ENCODE measurements at places on chromosomes 11 and 22.

DNA sequence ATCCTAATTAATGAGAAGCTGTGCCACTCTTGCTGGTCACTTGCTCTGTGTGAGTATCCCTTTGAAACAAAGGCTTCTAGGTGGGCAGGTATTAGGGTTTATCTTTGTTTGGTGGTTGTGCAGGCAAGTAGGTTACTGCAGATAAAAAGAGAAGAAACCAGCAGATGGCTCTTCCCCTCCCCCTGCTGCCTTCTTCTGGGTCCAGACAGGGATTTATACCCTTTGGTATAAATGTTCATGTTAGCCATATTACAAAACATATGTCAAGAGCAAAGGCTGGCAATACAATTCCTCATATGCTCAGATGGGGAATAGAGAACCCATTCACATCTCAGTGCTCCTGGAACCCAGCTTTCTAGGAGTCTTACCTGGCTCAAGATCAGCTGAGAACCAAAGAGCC is 109.9 kb downstream of the NAV2 start:
- no peak for DNase-seq

- no peak for DNase-seq
Observed at GRCh38 chr11:26326793-26327400, 5.0 kb upstream of the ANO3 start.

- DNase-seq, result peak; percentile 41
Observed at GRCh38 chr11:3709977-3710376, 38.8 kb upstream of the CHRNA10 start.

DNA sequence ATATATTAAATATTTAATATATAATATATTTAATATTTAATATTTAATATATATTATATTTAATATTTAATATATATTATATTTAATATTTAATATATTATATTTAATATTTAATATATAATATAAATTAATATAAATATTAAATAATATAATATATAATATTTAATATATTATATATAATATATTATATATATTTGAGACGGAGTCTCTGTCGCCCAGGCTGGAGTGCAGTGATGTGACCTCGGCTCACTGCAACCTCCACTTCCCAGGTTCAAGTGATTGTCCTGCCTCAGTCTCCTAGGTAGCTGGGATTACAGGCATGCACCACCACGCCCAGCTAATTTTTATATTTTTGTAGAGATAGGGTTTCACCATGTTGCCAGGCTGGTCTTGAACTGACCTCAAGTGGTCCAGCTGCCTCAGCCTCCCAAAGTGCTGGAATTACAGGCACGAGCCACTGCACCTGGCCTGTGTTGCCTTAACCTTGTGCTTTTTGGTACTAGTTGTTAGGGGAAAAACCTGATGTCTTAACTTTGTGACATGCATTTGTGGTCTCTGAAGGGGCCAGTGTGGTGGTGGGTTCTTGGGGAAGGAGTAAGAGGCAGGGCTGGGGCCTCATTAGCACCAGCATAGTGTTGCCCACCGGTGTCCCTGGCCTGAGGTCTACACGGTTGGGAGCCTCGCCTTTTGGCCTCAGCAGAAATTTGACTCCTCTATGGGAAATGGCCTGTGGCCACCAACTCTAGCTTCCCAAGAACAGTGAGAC is 16.6 kb downstream of the SEC14L3 start:
- no peak for DNase-seq

DNA sequence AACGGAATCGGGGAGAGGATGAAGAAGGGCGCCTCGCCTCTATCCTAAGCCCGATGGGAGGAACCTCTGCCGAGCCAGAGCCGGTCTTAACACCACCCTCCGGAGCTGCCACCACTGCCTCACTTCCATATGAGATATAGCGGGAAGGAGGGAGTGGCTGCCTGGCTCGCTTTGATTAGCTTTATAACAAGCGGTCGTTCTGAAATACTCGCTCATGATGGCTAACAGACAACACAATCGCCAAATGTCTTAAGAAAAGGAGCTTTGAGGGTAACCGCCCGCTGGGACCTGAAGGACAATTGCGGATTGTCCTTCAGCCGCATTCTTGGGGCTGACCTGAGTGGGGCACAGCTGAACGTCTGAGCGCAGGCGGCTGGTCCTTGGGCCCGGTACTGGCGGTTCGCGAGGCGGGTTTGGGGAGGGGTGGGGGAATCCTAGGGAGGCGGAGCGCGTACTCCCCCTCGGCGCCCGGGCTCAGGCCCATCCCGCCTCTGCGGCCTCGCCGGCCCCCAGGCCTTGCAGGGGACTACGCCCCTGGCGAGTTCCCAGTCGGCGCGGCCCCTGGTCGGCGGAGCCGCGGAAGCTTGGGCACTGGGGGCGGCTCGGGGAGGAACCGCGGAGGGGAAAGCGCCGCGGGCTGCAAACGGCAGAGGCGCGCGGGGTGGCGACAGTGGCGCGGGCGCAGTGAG is at the start of gene PLAAT5:
PLAAT5 (minus strand) TSS at position 617 of the 689 bp plus-strand sequence; CDS start at position 484, 133 bp downstream.
- peak; percentile 27 for DNase-seq

DNA sequence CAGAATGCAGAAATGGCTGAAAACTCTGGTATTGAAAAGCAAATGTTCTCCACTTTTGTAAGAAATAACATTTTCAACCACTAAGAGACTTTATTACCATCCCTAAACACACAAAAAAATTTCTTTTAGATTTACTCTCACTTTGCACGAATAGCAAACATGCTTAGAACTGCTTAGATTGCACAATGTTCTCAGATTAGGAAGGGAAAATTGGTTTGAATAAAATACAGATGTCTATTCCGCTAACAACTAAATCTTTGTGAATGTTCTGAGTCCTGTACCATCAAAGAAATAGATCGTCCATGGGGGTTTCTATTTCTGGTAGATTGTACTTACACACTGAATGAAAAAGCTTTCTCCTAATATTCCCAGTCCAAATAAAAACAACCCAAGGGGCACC is 40.1 kb downstream of the BDNF start:
- DNase-seq, result no peak
